ENCODE measurements at places on chromosomes 2 and 18.

- no peak for DNase-seq
Measured at GRCh38 chr18:3864669-3865298, 414.8 kb downstream of the TGIF1 start.

GRCh38 chr18:22538426-22538825, 120.7 kb upstream of the CTAGE1 start:
- no peak for DNase-seq

- no peak for DNase-seq
Measured at GRCh38 chr2:222828572-222828971, 32.3 kb upstream of the ACSL3 start.

DNA sequence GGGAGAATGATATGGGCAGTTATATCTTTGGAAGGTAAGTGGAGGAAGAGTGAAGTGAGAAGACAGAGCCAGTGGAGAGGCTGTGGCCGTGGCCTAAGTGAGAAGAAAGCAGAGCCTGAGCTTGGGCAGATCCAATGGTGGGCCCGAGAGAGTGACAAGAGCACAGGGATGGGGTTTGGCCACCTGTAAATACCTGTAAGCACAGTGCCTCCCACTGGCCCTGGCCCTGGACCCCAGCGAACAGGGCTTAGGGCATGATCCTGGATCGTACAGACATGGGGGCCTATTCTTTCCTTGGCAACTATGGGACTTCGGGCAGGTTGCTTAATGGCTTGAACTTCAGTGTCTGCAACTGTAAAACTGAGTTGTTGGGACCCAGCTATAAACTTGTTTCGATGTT, 44.1 kb downstream of the MTCL1 start:
- no peak for DNase-seq

- no peak for DNase-seq
Measured at GRCh38 chr18:9542924-9543323, 67.6 kb downstream of the RALBP1 start.

DNA sequence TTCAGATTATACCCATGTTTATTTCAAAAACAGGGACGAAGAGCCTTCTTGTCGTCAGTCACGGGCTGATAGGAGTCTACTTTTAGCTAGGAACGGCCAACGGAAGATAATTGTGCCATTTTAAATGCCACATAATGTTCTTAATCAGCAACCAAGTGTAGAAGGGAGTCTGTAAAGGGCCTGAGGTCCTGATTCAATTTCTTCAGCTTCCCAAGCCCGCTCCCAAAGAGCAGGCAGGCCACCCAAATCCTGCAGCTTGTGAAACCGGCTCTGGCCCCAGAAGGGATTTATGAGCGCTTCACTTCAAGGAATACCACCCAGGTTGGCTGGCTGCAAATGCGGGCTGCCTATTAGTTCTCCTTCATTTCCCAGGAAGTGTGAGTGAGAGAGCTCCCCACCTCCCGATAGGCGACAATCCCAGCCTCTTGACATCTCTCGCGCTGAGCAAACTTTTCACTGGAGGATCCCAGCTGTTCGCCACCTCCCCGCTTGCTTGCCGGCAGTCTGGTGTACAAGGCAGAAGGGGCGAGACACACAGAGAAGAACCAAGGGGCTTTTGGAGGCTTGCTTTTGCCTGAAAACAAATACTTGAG, 272.9 kb downstream of the CDH20 start:
- no peak for DNase-seq

GRCh38 chr2:28321426-28321825, 71.2 kb upstream of the FOSL2 start:
- DNase-seq: no peak

DNA sequence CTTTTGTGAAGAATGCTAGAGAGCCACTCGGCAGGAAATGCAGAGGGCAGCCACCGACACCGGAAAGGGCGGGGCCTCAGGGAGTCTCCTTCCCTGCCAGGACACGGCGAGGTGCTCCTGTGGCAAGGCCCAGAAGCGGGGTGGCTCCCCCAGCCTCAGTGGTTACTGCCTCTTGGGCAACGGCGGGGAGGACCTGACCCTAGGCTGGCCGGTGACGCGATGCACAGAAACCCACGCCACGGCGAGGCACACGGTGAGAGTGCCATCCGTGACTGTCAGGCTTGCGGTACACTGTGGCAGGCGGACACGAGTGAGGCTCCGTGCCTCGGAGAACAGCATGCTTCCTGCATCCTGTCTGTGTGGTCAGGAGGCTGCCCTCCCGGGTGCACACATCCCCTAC, 47.8 kb downstream of the ZAP70 start:
- peak; percentile 58 for DNase-seq

DNA sequence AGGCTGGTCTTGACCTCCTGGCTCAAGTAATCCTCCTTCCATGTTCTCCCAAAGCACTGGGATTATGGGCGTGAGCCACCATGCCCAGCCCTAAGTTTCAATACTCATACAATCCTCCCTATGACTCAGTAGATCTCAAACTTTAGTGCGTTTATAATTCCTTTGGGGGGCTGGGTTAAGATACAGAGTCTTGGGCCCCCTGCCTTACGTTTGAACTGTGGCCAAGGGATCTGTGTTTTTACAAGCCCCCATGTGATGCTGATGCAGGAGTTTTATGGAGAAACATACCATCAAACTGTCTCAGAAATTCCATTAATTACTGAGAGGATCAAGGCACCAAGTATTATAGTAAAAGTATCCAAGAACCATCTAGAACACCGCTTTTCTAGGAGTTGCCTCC, 38.2 kb upstream of the FAM136A start:
- DNase-seq: no peak

DNA sequence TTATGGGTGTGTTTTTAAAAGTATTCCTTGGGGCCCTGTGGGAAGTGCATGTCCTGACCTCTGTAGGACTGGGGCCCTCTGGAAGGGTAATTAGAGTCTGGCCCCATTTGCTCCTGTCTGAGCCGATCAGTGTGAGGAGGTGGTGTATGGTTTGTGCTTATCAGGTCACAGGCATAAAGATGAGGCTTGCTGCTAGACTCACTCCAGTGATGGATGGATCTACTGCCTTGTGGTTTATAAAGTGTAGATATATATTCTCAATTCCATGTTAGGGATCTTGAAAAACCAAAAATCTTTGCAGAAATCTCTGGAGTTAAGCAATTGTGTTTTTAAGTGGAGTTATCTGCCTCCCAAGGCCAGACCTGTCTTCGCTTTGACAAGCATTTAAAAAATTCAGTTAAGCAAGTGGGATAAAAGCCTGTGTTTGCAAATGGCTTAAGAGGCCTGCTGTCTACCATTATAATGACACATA, 182.4 kb downstream of the PTPRM start:
- no peak for DNase-seq

DNA sequence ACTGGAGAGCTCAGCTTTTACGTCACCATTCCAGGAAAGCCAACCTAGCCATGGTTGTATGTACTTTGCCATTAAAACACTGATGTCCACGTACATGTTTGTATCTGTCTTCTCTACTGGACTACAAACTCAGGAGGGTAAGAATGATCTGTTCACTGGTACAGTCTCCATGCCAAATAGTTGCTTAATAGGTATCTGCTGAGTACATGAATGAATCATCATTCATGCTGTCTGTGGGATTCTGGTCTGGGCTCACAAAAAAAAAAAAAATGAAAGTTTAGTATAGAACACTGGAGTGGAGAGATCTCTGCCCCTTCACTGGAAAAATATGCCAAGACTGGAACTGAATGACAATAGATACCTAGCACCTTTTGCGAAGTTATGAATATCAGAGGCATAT, 102.6 kb upstream of the ITGA4 start:
- no peak for DNase-seq

GRCh38 chr18:65326805-65327204, 424.0 kb upstream of the CDH7 start:
- DNase-seq: no peak

GRCh38 chr2:111198701-111199100, 78.0 kb downstream of the BCL2L11 start:
- DNase-seq: no peak

DNA sequence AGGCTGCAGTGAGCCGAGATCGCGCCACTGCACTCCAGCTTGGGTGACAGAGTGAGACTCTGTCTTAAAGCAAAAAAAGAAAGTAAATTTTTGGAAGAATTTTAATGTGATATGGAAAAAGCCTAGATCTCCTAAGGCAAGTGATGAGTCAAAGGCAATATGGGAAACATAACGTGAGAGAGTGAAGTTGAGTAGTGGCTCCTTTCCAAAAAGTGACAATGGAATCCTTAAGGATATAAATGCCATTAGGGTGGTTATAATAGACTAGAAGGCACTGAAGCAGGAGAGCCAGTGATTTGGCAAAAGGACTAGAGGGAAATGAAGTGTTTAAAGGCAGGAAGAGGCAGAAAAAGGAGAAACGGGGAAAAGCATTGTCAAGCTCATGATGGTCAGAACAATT, 25.6 kb downstream of the ARHGAP28 start:
- no peak for DNase-seq

DNA sequence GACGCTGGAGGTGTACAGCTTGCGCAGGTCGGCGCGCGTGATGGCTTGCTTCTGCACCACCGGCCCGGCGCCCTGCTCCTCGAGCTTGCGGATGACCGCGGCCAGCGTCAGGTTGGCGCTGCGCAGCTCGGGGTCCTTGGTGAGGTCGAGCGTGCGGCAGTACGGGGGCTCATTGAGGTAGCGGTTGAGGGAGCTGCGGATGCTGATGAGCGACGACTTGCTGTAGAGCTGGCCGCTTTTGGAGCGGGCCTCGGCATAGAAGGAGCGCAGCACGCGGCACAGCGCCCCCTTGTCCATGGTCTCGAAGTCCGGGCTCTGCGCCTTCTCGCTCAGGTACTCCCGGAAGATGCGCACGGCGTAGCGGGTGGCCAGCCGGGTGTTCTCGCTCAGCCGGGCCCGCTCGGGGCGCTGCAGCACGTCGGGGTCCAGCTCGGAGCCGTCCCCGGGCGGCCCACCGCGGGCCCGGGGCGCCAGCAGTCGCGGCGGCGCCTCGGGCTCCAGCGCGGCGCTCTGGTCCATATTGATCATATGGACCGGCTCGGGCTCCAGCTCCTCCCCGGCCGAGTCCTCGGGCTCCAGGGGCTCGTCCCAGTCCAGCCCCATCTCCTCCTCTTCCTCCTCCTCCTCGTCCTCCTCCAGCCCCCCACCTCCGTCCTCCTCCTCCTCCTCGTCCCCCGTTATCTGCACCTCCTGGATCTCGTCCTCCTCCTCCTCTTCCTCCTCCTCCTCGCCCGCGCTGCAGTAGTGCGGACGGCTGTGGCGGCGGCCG, 523 bp downstream of the KCTD1 start:
- peak; percentile 61 for DNase-seq

GRCh38 chr2:58081000-58081399, 34.4 kb downstream of the VRK2 start:
- DNase-seq: no peak

- no peak for DNase-seq
Measured at GRCh38 chr2:118255301-118255700, 167.0 kb downstream of the INSIG2 start.

DNA sequence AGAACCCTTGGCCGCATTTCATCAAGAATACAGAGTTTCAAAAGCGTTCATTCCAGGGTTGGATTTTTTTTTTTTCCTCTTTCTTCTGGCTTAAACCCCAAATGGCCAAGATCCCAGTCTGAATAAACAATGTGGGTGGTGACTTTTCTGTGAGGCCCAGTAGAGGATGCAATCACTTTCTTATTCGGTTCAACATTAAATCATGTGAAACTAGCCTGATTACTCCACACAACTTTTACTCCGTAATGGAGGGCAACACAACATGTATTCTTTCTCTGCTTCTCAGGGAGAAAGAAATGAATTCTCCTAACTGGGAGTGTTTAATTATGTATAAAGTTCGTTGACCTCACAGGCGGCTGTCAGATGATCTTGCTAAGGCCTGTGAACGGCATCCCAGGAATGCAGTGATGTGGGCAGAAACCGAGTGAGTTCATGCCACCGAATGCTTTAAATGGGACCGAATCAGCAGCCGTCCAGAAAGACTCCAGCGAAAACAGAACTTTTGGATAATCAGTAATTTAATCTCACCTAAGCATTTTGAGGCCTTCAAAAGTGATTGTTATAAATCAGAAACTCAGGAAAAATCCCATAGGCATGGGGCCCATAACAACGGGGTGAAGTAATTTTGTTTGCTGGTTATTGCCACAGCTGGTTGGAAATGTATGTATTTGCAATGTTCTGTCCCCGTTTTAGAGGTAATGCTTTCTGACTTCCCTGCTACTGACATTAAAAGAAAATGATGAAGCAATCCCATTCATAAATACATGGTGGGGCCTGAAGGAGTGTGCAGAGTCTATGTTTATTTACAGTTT, 81.5 kb downstream of the BCL2 start:
- no peak for DNase-seq
